ENCODE measurements at places on chromosomes 1 and 21.

DNA sequence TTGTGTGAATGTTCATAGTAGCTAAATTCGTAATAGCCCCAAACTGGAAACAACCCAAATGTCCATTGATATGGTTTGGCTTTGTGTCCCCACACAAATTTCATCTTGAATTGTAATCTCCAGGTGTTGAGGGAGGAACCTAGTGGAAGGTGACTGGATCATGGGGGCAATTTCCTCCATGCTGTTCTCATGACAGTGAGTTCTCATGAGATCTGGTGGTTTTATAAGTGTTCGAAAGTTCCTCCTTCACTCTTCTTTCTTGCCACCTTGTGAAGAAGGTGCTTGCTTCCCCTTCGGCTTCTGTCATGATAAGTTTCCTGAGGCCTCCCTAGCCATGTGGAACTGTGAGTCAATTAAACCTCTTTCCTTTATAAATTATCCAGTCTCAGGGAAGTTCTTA lies 11.3 kb downstream of the UBE2G2 start:
- DNase-seq: no peak

- DNase-seq: no peak
Measured at GRCh38 chr1:165763442-165763841, 5.2 kb downstream of the TMCO1 start.

DNA sequence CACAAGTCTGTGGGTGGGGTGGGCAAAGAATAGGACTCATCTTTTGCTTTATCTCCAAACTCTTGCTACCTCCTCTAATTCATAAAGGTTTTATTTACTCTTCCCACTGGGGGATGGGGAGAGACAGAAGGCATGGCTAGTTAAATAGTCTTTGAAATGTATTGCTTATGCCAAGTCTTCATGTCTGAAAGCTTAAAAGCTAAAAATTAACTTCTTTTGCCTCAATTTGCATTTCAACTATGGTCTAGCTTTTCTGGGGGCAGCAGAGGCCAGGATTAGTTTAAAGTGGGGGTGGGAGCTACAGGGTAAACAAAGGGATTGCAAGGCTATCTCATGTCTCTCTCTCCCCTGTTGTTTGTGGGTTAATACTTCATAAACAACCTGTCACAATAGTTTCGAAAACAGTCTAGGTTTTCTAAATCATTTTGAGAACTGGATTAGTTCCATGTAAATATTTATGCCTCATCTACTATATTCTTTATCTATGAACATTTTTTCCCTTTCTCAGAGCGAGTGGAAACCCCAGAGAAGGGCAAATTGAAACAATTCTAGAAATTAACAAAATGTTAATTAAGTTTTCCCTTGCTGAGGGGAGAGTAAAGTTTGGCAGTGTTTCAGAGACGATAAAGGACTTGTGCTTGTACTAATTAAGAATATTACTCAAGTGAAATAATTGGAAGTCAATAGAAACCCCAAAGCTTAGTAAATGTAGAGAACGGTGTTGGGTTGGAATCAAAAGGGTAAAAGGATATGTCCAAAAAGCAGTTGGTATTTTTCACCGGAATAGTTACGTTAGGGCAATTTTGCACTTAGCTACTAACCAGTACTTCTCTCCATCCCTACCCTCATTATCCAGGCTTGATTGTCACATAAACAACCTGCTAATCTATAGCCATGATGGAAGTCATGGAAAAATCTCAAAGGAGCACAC lies 182.2 kb downstream of the GIPC2 start:
- DNase-seq: no peak

- DNase-seq: peak; percentile 45
Measured at GRCh38 chr1:58652651-58653184, 47.1 kb downstream of the MYSM1 start.

DNA sequence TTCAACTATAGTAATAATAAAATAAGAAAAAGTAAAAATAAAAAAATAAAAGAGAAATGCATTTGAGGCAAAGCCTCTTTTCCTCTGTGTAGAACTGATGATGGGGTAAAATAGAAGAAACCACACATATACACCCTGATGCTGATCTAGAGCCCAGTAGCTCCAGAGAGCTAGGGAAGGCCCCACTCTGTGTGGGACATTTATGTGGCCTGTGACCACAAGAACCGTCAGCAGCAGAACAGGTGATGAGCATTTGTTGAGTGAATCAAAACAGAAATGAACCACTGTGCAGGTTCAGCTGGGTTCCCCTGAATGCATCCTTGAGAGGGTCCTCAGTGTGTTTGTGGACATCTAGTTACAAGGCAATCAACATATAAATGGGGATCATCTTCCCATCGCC lies 221.8 kb upstream of the HOOK1 start:
- no peak for DNase-seq

DNA sequence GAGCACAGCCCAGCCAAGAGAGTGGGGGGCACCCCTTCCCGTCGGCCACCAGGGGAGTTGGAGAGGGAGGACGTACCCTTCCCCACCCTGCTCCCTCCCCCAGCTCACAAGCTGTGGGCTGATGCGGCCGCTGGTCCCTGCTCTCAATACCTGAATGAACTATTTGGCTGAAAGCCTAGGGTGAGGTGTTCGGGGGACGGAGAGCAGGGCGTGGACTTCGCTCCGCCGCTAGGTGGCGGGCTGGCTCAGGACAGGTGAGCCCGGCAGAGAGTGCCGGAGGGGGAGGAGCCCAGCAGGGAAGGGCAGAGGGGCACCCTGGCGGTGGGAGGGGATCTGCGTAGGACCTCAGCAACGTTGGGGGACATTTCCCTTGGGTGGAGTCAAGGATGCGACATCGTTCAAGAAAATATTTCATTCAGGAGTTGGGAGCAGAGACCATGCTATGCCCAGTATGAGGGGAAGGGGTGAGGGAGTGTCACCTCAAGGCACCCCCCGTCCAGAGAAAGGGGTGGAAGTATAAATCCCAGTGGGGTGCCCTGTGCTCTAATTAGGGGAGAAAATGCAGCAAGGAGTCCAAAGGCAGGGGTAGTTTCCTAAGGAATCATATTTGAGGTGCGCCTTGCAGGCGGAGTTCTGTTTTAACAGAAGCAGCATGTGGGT lies 12.0 kb upstream of the RHBG start:
- peak; percentile 41 for DNase-seq

- no peak for DNase-seq
Measured at GRCh38 chr1:223257856-223258550, 106.0 kb downstream of the SUSD4 start.

GRCh38 chr1:41232305-41232704 lies 9.8 kb downstream of the SCMH1 start:
- DNase-seq: no peak

DNA sequence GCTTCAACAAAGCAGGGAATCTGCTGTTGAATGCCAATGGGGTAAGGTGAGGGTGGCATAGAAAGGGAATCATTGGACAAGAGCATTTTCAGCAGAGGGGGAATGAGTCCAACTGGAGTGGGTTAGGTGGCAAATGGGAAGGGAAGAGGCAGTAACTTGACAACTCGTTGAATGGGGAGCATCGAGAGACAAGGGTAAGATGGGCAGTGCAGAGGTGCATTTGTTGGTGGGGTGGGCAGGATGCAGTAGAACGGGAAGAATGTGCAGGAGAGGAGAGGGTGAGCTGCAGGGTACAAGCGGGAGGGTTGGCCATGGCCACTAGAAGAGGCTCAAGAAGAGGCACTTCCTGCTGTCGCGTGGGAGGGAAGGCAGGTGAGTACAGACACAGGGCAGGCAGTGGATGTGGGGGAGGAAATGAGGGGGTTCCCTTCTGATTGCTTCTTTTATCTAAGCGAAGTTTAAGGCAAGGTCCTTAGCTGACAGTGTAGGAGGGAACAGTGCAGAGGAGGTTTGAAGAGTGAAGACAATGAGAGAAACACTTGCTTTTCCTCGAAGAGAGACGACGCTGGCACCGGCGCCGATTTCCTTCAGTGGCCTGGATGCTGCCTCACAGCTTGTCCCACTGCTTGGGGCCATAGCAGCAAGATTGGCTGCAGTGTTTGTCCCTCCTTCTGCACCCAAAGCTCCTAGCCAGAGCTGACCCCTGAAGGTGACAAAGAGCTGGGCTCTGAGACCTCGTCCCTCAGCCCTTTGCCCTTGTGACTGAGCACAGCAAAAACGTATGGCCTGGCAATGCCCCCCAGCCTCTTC lies 3.2 kb upstream of the IKBKE start:
- no peak for DNase-seq

GRCh38 chr21:41170442-41170841 lies 2.5 kb downstream of the BACE2 start:
- DNase-seq: peak; percentile 43

GRCh38 chr1:82086739-82087138 lies 286.0 kb downstream of the ADGRL2 start:
- DNase-seq: no peak

DNA sequence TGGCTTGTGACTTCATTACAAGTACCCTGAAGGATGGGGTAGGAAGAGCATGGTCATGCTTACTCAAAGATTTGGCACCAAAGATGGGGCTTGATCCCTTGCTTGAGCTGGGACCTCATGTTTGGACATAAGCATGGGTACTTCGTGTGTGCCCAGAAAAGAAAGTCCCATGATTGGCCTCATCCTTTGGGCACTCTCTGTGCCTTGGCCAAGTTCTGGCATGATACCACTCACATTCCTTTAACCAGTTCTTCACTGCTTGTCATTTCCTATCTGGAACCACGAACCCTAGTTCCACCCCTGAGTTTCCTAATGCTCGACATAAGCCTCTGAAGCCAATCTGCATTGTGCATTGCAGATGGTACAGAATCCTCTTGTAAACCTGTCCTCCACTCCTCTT lies 107.0 kb downstream of the NAV1 start:
- no peak for DNase-seq

GRCh38 chr1:222195857-222196256 lies 352.0 kb downstream of the HHIPL2 start:
- no peak for DNase-seq

DNA sequence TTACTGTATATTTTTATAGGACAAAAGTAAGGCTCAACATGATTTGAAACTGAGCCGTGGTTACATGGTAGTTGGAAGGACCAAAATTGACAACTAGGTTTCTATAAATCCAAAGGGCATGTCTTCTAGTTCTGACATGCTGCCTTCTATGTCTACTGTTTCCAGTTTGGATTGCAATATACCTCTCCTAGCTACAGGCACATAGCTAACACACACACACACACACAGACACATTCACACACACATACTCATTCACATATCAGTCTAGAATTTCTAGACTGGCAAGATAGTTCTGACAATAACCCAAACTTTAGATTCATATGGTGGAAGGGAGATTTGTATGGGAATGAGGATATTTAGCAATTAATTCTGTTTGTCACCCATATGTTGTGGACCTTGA lies 544.8 kb upstream of the CAMK1G start:
- DNase-seq: no peak

GRCh38 chr1:213417225-213417820 lies 366.3 kb downstream of the RPS6KC1 start:
- no peak for DNase-seq

- peak; percentile 71 for DNase-seq
Measured at GRCh38 chr1:226939438-226940028, 561 bp upstream of the COQ8A start.
